Natural killer cell (primary cell): ENCODE measurements at places on chromosomes 16 and 17. TPM values are rescaled to one million over a fixed set of nuclear protein-coding genes. Genes with fewer than 3 reads are reported as not detected.

- DNase-seq: no peak
These were observed 16.7 kb upstream of the SYT17 start for GRCh38 chr16:19151310-19151709.

GRCh38 chr17:42087736-42088705, 10.3 kb downstream of the ZNF385C start:
- DNase-seq: no peak

Gene CDH15
- total RNA-seq: 0.20 TPM

DNA sequence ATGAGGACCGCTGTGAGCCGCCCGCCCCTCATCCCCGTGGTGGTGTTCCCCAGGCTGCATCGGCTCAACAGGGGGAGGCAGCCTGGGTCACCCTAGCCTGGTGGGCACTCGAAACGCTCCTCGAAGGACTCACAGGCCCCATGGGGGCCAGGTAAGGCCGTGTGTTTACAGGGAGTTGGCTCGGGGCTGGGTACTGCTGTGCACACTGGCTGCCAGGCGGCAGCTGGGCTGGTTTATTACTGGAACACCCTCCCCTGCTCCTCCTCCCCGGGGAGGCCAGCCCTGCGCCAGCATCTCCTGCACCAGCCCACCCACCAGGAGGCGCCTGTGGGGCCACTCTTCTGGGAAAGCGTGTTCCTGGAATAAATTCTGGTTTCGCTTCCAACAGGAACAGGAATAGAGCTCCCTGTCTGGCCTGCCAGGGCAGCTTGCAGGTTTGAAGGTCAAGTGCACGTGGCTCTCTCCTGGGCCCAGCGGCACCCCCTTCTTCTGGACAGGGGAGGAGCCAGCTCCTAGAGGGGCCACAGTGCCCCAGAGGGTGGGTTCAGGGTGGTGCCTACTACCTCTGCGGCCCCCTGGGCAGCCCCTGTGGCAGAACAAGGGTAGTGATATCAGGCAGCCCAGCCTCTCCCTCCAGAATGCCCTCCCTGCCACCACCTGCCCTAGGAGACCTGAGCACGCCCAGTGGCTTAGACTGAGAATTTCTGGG, 11.3 kb downstream of the MCRIP1 start:
- no peak for DNase-seq

DNA sequence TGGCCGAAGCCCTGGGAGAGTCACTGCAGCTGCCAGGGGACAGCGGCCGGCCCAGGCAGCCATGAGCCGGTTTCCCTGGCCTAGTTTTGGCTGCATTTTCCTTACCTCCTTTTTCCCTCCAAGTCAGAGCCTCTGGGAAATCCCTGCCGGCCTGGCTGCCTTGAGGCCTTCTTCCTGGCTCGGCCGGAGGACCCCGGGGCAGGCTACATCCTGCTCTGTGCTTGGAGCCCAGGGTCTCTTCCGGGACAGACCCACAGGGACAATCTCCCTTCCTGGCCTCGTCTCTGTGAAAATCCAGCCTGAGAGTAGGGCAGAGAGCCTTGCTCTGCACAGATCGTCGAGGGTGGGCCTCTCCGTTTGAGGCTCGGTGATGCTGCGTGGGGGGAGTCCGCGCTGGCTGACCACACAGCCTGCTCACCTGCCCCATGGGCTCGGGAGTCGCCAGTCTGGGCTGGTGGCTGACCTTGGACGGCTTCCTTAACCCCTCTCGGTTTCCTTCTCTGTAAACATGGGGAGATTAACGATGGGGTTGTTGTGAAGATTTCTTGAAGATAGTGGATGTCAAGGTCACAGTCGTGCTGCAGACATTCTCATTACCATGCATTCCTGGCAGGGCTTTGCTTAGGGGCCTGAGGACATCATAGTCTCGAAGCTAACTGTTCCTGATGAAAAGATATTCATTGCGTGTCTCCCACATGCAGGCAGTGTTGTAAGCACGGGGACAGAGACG, 34.8 kb upstream of the CIBAR2 start:
- DNase-seq: no peak

Gene MYOCD
- not detected for total RNA-seq

DNA sequence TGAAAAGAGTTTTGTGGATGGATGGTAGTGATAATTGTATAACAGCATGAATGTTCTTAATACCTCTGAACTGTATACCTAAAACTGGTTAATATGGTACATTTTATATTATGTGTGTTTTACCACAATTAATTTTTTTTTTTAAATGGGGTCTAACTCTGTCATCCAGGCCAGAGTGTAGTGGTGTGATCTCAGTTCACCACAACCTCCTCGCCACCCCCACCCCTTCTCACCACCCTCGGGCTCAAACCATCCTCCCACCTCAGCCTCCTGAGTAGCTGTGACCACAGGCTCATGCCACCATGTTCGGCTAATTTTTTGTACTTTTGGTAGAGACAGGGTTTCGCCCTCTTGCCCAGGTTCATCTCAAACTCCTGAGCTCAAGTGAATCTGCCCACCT, 123.2 kb downstream of the CDRT15L2 start:
- DNase-seq: peak; percentile 42

GRCh38 chr17:61567045-61567802, 23.8 kb downstream of the NACA2 start:
- no peak for DNase-seq

- DNase-seq: no peak
These were observed 5.9 kb upstream of the CBLN1 start for GRCh38 chr16:49287572-49287971.

Gene ST6GALNAC1
- not detected for total RNA-seq

DNA sequence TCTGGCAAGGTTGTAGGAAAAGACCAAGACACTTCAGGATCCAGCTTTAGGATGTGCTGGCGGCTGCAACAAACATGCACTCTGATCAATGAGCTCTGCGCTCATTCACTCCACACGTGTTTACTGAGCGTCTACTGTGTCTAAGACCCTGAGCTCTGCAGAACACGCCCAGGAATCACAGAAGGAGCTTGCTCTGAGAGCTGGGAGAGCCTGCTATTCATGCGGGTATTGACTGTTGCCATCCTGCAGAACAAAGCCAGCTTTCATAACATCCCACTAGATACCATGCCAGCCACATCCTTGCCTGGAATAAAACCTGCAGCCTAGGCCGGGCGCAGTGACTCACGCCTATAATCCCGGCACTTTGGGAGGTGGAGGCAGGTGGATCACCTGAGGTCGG, 44.1 kb downstream of the NXN start:
- no peak for DNase-seq

DNA sequence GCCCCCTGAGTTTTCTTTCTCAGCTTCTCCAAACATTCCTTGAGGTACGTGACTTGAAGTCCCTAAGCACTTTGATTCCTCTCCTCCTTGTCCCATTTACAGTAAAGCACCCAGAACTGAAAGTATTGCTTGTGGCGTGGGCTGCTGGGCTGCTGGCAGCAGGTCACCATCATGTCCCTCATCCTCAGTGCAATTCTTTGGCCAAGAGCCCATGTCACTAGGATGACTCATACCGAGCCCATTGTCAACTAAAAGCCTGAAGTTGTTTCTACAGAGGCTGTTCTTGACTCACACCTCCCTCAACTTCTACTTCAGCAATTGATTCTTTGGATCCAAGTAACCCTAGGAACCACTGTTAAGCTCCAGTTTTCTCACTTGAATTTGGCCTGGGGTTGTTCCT, 54.3 kb downstream of the KPNA2 start:
- DNase-seq: peak; percentile 17

DNA sequence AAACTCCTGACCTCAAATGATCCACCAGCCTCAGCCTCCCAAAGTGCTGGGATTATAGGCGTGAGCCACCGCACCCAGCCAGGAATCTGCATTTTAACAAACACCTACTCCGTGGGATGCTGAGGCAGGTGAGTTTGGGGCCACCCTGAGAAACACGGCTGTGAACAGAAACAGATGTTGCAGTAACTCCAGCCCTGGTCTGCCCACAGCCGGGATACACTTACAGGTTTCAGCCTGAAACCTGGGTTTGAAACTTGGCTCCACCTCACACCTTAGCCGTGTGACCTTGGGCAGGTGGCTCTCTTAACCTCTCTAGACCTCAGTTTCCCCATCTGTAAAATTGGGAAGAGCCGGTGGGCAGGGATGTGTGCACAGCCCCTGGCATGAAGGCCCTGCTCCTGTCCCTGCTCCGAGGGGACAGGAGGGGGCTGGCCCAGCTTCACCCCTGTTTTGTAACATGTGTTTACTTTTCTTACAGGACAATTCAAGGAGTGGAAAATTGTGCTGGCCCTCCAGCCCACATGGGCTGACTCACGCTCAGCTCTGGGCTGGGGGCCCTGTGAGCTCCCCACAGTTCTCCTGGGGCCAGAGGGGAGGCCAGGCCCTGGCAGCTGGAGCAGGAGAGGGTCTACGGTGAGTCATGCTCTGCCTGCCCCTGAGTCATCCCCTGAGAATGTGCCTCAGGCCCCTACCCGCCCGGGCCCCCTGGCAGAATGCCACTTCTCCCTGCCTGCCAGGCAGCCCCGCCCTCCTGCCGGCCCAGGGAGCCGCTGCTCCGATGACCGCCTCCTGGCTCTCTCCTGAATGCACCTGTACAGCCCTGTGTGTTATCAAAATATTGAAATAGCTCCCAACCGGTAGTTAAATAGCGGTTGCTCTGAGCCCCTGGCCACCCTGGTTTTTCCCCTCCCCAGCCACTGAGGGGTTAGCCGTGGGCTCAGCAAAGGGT, 7.7 kb upstream of the PPL start:
- no peak for DNase-seq

- DNase-seq: no peak
These were observed 95.7 kb upstream of the DNAH17 start for GRCh38 chr17:78672871-78673371.

GRCh38 chr16:79282806-79283205, 317.7 kb downstream of the MAF start:
- DNase-seq: no peak

- DNase-seq: no peak
These were observed 396.1 kb downstream of the SOX9 start for GRCh38 chr17:72516772-72517399.

Gene SOCS3
- total RNA-seq: 39.0 TPM

GRCh38 chr16:49782405-49782804, 73.5 kb downstream of the ZNF423 start:
- DNase-seq: no peak

- no peak for DNase-seq
These were observed 14.7 kb upstream of the FAM83G start for GRCh38 chr17:19019041-19019941.

GRCh38 chr17:12998461-12998860, 19.4 kb downstream of the ELAC2 start:
- DNase-seq: no peak

Gene IL17C
- 1.2 TPM for total RNA-seq

DNA sequence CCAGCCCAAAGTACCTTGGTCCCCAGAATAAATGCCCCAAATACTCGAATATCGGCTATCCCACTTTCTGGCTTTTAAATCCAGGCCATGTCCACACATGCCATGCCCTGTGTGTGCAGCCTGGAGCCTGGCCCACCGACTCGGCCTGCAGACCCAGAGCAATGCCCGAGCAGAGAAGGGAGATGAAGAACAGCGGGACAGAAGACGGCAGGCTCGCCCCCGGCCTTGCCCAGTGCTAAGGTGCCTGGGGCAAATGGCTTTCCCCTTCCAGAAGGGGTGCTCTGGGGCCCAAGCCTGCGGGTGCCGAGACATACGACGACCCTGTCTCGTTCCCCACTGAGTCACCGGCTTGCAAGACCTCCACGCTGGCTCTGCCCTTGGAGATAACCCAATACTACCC, 8.0 kb downstream of the CLUH start:
- DNase-seq: no peak

GRCh38 chr16:75226550-75227360, 8.0 kb downstream of the CTRB1 start:
- DNase-seq: no peak

- no peak for DNase-seq
These were observed 12.7 kb downstream of the SCN4A start for GRCh38 chr17:63960006-63960405.

DNA sequence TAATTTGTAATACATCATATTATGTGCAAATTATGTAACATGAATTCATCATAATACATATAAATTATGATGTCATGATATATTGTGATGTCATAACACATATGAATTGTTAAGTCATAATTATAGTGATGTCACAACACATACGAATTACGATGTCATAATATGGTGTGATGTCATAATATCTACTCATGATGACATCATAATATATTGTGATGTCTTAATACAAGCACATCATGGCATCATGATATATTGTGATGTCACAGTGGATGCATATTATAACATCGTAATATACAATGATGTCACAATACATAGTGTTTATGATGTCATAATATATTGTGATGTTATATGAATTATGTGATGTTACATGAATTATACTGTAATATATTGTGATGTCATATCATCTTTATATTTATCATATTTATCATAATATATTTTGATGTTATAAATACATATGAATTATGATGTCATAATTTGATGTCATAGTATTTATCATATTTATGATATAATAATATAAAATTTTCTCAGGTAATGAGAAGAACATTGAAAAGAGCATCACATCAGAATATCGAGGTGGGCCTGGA, 1793.0 kb downstream of the TP53TG3F start:
- no peak for DNase-seq

GRCh38 chr17:74961657-74962350, 10.8 kb downstream of the HID1 start:
- peak; percentile 76 for DNase-seq

- no peak for DNase-seq
These were observed 14.2 kb downstream of the LGALS3BP start for GRCh38 chr17:78965491-78965924.

- DNase-seq: no peak
These were observed 9.7 kb downstream of the GUCY2D start for GRCh38 chr17:8012045-8012580.

GRCh38 chr16:3959148-3959547, 78.6 kb upstream of the CREBBP start:
- no peak for DNase-seq

DNA sequence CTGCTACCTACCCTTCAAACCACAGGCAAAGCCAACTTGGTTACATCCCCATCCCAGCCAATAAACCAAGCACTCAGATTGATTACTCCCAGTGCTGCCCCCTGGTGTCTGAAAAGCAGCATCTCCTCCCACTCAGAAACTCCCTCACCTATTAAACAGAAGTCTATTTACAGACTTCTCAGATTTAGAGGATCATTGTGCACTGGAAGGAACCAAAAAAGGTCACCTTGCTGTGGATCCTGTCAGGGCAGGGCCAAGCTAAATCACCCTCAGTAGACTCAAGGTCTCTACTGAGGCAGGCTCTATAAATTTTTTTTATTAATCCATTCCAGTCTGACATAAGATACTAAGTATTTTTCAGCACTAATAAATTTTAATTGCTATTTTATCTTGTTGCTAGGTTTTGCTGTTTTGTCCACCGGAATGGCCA, 17.6 kb downstream of the HIGD1B start:
- peak; percentile 37 for DNase-seq

GRCh38 chr16:693766-694165, 3.6 kb upstream of the WDR24 start:
- peak; percentile 58 for DNase-seq

Gene MAFG
- total RNA-seq: 13.2 TPM

Gene G6PC1
- total RNA-seq: not detected

Gene BCKDK
- total RNA-seq: 16.3 TPM

Gene GNG13
- not detected for total RNA-seq

Gene GPRC5B
- not detected for total RNA-seq

- DNase-seq: no peak
These were observed 47.5 kb downstream of the WNT3 start for GRCh38 chr17:46770818-46771560.

- no peak for DNase-seq
These were observed 67.2 kb downstream of the USP22 start for GRCh38 chr17:20975566-20975965.

Gene COL1A1
- total RNA-seq: 2.6 TPM

Gene LPO
- total RNA-seq: not detected

Gene TAT
- total RNA-seq: not detected

Gene SLC13A2
- total RNA-seq: not detected
